ENCODE measurements at places on chromosomes 1 and 21.

- no peaks in the 10 kb centered on the region for H3K36me3 ChIP-seq
- no peak overlapping the region for H3K27ac ChIP-seq
- H3K27me3 ChIP-seq: no peaks in the 10 kb centered on the region
- DNase-seq: no peak
- H3K4me3 ChIP-seq: no peak overlapping the region
Observed at GRCh38 chr1:69328186-69328585, 239.5 kb upstream of the LRRC7 start.

DNA sequence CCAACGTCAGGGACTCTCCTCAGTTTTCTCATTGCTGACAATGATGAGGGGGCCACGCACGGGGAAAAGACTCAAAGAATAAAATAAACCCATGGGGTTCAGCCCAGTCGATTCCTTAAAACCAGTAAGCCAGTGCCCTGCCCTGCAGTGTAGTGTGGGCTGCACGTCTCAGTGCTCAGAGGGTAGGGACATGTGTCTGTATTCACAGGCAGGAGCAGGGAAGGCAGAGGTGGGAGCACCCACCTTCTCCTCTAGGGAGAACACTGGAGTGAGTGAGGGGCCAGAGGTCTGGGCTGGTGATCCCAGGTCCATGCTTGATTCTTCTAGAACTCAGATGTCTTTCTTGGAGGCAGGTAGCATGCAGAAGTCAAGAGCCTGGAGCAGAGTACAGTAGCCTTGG, 303.6 kb downstream of the MATN1 start:
- no peaks in the 10 kb centered on the region for H3K4me1 ChIP-seq
- no peak overlapping the region for H3K27ac ChIP-seq
- no peaks in the 10 kb centered on the region for H3K27me3 ChIP-seq

DNA sequence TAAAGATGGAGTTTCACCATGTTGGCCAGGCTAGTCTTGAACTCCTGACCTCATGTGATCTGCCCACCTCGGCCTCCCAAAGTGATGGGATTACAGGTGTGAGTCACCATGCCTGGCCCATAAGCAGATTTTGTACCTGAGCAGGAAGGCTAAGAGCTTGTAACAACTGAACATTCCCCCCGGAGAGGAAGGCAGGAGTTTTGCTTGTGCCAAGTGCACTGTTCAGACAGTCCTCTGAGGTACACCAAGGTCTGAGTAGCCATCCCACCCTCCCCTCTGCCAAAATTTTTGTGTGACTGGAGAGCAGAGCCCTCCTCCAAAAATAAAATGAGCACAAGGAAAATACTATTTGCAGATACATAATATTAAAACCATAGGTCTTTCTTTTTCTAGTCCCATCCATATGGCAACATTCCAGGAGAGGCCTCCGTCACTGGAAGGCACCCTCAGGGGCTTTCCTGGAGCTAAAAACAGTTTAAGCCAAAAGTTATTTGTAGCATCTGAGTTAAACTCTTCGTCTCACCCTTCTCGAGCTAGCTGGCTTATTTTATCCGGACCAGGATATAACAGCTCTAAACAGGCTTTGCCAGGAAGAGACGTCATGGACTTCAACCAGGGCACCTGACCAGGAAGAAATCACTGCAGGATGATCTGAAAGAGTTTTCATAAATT, 27.2 kb downstream of the CAPN2 start:
- H3K4me1 ChIP-seq: no peaks in the 10 kb centered on the region
- DNase-seq: no peak
- H3K27me3 ChIP-seq: no peaks in the 10 kb centered on the region

GRCh38 chr1:46171351-46171750, 3.5 kb upstream of the TSPAN1 start:
- no peak for DNase-seq
- H3K27me3 ChIP-seq: no peaks in the 10 kb centered on the region
- no peak overlapping the region for H3K4me3 ChIP-seq
- H3K4me1 ChIP-seq: peaks cover 5% of the 10 kb centered on the region

DNA sequence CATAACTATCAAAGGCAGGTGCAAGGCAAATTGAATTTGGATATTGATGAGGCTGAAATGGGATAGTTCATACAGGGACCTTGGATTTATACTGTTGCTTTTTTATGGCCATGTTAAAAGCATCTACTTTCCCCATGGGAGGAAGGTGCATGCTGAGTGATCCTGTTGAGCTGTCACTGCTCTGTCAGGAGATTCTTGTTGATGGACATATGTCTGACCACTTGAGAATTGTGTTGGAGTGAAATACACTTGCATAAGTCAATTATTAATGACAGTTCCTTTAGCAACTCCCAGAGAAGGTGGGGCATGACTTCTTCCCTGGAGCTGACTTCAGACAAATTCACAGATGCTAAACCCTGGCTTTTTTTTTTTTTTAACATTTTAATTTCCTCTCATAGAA, 58.4 kb upstream of the DYNLT5 start:
- no peaks in the 10 kb centered on the region for H3K4me1 ChIP-seq
- no peak for DNase-seq
- H3K27ac ChIP-seq: no peak overlapping the region
- H3K4me3 ChIP-seq: no peak overlapping the region

GRCh38 chr1:29642519-29642918, 406.2 kb downstream of the PTPRU start:
- H3K27me3 ChIP-seq: no peaks in the 10 kb centered on the region
- H3K4me3 ChIP-seq: no peak overlapping the region
- DNase-seq: no peak
- no peaks in the 10 kb centered on the region for H3K36me3 ChIP-seq
- no peak overlapping the region for H3K27ac ChIP-seq

DNA sequence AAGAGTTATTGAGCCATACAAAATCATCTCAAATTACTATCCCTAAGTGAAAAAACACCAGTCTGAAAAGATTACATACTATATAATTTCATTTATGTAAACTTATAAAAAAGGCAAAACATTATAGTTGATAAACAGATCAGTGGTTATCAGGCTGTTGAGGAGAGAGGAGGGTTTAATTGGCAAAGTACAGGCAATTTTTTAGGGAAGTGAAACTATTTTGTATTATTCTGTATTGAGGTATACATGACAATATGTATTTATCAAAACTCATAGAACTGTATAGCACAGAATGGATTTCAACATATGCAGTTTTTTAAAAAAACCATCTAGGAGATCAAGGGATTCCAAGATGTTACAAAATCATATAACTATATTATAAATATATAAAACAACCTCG, 403.7 kb downstream of the LTN1 start:
- no peaks in the 10 kb centered on the region for H3K36me3 ChIP-seq
- H3K4me3 ChIP-seq: no peak overlapping the region
- no peak overlapping the region for H3K27ac ChIP-seq
- H3K27me3 ChIP-seq: no peaks in the 10 kb centered on the region
- H3K4me1 ChIP-seq: no peaks in the 10 kb centered on the region

DNA sequence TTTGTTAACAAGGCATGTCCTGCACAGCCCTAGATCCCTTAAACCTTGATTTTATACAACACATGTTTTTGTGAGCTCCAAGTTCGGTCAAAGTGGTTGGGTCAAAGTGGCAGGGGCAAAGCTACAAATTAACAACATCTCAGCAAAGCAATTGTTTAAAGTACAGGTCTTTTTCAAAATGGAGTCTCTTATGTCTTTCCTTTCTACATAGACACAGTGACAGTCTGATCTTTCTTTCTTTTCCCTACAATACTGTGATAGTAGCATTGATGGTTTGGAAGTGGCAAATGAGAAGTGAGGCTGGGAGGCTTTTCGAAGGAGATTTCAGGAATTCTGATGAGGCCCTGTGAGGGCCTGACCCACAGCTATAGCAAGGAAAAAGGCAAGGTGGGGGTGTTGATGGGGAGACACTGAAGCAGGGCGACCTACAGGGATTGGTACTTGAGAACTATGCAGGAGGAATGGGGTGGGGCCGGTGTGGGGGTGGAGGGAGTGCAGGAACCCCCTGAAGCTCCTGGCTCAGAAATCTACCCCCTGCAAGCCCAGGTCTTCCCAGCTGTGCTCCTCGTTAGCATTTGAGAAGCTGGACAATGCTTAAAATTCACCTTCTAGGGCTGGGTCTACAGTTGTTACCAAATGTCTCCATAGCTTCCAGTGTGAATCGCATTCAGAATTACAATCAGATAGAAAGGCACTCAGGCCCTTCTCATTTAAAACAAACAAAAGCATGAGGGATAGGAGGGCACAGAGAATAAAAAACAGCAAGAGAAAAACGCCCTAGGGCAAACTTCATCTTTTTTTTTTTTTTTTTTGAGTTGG, 102.6 kb upstream of the PPM1J start:
- no peak overlapping the region for H3K4me3 ChIP-seq
- H3K27ac ChIP-seq: no peak overlapping the region
- H3K36me3 ChIP-seq: no peaks in the 10 kb centered on the region

DNA sequence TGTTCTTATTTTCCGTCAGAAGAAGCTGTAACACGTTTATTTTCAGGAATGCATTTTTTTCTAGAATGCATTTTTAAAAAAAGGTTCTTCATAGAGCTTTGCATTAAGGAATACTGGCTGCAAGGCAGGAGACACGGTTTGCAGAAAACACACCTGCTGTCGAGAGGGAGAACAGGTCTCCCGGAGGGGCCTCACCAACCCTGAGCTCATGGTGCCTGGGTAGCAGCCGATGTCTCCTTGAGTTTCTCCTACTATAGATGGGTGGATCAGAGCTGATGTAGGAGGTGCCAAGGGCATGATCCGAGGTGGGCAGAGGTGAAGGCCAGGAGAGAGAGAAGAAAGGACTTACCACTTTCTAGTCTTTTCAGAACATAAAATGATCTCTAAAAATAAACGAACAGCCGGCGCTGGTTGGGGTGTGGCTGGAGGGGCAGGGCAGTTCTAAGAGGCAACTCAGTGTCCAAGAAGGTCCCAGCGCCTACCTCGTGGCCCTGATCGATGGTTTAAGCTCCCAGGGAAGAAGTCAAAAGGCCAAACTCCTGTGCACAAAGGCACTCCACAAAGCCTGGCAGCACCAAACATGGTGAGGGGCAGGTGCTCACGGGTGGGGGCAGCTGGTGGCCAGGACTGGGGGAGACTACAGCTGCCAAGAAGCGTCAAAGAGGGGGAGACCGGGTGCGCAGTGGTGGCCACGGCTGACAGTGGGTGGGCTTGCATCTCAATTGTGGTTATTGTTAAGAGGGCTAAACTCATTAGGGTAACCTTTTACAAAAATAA, 12.2 kb downstream of the MORN1 start:
- no peak overlapping the region for H3K4me3 ChIP-seq
- H3K27ac ChIP-seq: no peak overlapping the region
- H3K36me3 ChIP-seq: no peaks in the 10 kb centered on the region
- H3K27me3 ChIP-seq: no peaks in the 10 kb centered on the region

DNA sequence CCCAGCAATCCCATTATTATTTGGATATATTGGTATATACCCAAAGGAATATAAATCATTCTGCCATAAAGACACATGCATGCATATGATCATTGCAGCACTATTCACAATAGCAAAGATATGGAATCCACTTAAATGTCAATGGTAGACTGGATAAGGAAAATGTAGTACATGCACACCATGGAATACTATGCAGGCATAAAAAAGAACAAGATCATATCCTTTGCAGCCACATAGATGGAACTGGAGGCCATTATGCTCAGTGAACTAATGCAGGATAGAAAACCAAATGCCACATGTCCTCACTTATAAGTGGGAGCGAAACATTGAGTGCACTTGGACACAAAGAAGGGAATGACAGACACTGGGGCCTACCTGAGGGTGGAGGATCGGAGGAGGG, 24.6 kb downstream of the KAZN start:
- H3K4me3 ChIP-seq: no peak overlapping the region
- DNase-seq: no peak
- H3K4me1 ChIP-seq: no peaks in the 10 kb centered on the region
- no peaks in the 10 kb centered on the region for H3K27me3 ChIP-seq

GRCh38 chr1:219463636-219464035, 149.3 kb downstream of the ZC3H11B start:
- no peaks in the 10 kb centered on the region for H3K36me3 ChIP-seq
- H3K4me1 ChIP-seq: no peaks in the 10 kb centered on the region
- H3K4me3 ChIP-seq: no peak overlapping the region
- H3K27ac ChIP-seq: no peak overlapping the region
